ENCODE measurements at places on chromosomes 7 and 10.

GRCh38 chr10:121831777-121832176 lies 96.1 kb downstream of the ATE1 start:
- no peak for DNase-seq

DNA sequence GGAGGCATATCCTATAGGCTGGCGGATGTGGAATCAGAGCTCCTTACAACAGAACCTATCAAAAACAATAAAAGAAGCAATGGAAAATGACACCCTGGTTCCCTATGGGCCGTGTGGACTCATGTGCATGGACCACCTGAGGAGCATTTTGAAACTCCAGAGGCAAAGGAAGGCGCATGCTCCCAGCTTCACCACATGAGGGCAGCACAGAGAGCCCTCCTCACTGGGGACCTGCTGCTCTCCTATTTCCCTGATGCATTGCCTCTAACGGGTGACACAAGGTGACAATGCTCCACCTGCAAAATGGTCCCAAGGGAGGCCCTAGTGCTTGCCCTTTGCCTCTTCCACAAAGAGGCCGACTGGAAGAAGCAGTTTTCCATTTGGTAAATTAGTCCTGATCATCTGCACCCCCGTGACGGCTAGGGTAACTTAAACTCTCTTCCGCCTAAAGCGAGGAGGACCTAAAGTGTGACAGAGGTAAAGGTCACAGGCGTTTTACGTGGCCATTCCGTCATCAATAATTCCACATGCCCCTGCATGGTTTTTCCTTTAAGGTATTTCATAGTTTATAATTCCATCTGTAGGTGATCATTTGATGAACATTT lies 67.7 kb downstream of the GPAM start:
- DNase-seq = peak; percentile 48

- DNase-seq = no peak
Measured at GRCh38 chr7:71769326-71769725, 637.4 kb downstream of the GALNT17 start.

- no peak for DNase-seq
Measured at GRCh38 chr10:131555406-131555805, 243.9 kb upstream of the TCERG1L start.

DNA sequence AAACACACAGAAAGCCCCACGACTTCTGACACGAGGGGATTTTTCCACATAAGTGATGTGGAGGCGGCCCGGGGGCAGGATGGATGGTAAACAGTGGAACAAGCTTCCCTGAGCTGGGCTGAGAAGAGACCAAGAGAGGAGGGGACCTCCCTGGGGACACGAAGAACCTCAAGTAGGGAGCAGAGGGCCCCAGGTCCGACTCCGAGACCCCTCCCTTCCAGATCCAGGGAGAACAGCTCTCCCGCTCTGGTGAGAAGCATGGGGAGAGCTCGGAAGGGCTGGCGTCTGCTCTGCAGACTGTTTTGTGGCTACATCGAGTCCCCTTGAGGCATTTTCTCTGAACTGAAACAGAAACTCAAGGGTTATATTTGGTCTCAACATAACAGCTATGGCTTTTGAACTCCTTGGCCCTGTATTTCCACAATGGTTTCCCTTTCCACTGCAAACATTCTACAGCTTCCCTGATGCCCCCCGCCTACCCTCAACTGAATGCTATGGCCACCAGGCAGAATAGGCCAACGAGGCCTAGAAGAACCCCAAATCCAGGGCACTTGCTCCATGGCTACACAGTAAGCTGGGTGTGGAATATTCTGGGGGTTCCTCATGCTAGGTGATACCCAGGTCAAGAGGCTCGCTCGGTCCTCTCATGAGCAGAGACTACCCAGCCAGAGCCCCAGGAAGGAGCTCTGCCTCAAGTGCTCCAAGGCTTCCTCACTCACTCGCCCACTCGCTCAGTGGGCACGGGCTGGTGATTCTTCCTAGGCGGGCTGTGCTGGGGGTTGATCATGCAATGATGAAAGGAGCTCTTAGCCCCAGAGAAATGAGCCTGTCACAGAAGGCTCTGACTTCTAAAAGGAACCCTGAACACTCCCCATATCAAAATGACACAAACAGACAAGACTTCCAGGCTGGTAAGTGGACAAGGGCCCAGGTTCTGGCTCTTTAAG lies 47.5 kb downstream of the FAM53B start:
- peak; percentile 42 for DNase-seq

DNA sequence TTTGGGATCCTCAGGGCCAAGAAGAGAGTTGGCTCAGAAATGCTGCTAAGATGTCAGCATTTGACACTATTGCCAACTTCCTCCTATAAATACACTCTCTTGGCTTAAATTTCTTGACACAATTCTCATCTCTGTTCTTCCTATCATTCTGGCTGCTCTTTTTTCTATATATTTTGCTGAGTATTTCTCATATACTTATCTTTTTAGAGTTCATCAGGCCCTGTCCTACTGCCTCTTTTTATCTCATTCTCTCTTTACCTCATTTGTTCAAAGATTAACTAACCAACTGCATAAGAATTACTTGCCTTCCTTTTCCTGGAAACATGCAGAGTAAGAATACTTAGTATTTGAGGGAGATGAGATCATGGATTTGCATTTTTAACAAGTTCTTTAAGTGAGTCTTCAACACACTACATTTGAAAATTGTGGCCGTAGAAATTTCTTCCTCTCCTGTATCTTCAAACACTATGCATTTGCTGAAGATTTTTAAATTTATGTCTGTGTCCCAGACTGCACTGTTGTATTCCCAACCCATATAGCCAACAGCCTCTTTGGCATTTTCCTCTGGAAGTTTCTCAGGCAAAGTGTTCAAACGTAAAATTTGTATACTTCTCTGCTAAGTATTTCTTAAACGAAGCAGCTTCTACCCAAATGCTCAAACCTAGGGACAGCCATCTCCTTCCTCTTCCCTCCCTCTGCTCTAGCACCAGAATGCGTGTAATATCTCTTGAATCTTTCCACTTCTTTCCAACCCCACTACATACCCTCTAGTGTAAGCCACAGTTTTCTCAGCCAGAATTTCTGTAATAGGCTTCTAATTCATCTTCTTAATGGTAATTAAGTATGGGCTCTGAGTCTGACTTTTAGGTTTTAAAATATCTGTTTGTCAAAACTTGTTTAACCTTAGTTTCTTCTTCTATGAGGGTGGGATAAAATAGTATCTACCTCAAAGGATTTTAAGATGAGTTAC lies 35.5 kb downstream of the ARL4A start:
- no peak for DNase-seq

- DNase-seq = no peak
Measured at GRCh38 chr10:83680470-83680891, 458.8 kb upstream of the GHITM start.

DNA sequence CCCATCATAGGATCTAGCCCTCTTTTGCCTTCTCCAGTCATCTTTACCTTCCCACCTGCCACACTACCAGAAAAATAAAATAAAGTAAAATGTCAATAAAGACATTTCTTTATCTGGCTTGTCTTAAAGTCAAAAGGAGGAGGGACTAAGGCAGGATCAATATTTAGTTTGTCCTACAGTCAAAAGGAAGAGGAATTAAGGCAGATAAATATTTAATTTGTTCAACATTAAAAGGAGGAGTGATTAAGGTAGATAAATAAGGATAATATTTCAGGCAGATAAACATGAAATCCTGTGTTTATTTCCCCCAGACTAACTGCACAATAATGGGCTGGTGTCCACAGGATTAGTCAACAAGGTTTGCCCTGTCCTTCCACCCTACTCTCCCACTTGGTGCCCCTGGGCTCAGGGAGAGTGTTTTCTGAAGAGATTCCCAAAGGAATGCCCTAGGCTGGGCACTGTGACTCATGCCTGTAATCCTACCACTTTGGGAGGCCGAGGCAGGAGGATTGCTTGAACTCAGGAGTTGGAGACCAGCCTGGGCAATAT lies 18.3 kb upstream of the MSMB start:
- DNase-seq = no peak

- no peak for DNase-seq
Measured at GRCh38 chr7:146366938-146367337, 250.3 kb downstream of the CNTNAP2 start.

DNA sequence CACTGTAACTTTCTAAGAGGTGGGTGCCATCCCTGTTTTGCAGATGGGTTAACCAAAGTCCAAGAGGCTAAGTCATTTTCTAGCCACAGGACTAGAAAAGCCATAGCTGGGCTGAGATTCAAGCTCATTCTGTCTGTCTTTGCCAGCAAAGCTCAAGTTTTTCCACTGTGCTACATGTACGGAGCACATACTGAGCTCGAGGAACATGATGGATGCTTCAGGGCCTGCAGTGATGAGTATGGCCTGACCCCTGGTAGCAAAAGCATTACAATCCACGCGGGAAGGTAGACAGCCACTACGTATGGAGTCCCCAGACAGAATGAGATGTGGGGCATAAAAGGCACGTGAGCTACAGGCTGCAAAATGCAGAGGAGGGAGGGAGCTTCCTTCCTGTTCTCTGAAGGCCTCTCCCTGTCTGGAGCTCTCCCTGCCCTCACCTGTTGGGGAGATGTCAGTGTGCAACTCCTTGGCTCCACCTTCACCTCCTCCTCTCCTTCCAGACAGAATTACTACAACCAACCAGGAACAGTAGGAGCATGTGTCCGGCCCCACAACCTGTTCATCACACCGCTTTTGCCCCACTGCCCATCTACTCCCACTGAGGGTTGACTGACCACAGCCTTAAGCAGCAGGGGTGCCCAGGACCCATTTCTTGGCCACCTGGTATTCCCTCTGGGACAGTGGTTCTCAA lies 16.4 kb downstream of the ITPRIP start:
- no peak for DNase-seq

DNA sequence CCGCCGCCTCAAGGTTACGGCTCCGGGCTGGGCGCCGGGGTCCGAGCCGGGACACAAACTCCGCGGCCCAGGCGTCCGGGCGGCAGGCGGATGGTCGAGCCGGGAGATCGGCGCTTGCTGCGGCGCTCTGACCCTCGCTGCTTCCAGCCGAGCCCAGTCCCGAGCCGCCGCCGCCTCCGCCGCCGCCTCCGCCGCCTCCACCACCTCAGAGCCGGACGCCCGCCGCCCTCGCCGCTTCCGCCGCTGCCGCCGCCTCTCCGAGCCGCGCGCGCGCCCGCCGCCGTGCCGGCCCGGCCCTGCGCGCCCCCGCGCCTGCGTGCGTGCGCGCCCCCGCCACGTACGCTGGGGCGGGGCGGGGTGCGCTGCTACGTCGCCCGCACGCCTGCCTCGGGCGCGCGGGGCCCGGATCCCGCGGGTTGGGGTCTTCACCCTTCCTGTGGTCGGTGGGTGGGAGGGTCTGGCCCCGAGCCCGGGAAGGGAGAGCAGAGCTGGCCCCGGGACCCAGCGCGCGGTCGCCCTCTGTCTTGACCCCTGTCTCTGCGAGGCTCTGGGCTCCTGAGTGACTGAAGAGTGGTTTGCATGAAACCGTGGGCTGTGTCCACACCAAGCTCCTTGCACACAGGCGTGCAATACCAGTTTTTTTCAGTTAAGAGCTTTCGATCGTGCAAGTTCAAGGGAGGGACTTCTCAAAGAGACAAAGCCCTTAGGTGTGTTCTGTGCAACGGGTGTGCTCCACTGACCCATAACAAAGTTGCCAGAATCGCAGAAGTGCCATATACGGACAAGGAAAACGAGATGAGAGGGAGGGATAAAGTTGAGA lies at the start of gene SMURF1:
SMURF1 (minus strand) TSS at position 256 of the 820 bp plus-strand sequence. CDS start 328 bp downstream, outside the sequence.
- DNase-seq = peak; percentile 92

DNA sequence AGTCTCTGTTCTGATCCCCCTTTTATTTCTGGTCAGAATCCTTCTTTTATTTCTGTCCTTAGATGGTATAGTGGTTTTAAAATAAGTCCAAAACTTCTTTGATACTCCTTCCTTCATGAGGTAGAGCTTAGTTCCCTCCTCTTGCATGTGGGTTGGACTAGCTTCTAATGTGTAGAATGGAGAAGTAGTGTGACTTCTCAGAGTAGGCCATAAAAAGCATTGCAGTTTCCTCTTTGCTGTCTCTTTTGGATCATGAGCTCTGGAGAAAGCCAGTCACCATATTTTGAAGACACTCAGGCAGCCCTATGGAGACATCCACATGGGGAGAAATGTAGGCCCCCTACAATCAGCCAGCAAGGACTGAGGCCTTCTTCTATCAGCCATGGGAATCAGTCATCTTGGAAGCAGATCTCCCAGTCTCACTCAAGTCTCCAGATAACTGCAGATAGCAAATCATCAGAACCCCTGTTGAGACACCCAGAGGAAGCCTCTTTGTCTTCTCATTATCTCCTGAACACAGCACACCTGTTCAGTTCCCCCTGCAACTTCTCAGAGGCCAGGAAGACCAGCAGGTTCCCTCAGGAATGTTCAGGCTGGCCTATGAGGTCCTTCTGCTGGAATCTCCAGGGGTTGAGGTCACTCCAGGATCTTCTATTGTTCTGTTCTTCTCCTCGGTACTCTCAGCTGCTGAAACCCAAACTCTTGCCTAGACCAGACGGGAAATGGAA lies 511.9 kb upstream of the ZMIZ1 start:
- DNase-seq = peak; percentile 76

DNA sequence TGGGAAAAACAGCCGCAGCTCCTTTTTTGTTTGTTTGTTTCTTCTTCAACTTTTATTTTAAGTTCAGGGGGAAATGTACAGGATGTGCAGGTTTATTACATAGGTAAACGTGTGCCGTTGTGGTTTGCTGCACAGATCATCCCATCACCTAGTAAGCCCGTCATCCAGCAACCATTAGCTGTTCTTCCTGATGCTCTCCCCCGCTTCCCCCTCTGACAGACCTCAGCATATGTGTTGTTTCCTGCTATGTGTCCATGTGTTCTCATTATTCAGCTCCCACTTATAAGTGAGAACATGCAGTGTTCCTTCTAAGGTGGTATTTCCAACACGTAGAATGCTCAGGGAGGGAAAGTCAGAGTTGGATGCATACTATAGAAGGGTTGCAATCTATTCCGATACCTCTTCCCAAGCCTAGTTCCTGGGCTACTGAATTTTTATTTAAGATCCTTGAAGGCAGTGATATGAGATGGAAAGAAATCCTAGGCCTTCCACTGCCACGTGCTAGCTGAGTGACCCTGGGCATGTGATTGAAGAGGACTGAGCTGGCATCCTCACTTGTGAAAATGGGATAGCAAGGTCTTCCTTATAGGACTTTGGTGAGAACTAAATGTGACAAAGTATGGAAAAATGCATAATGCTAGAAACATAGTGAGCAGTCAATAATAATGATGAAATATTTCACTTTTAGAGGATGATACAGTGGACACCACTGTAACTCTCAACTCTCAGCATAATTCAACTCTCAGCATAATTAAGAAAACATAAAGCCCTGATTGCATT lies 278.5 kb downstream of the REEP3 start:
- no peak for DNase-seq

DNA sequence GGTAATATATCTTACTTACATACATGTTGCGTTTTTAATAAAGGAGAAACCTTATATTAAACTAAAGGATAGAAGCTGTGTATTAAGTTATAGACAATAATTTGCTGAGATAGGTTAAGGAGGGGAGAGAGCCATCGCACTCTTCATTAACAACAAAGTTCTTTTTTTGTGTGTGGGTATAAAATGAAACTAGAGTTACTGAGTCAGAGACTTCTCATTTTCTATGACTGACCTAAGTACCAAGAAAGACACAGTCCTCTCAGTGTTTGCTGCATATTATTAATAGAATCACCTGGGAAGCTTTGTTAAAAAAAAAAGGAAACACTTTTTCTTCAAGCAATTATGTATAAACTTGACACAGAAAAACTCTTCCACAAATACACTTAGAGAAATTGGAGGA lies 31.4 kb downstream of the FEZF1 start:
- no peak for DNase-seq
